ENCODE measurements at places on chromosomes 12 and 14.

- DNase-seq, result no peak
Observed at GRCh38 chr14:53016919-53017318, 66.1 kb upstream of the FERMT2 start.

- DNase-seq, result peak; percentile 61
Observed at GRCh38 chr12:12807970-12808702, 5.0 kb upstream of the DDX47 start.

- peak; percentile 96 for DNase-seq
Observed at GRCh38 chr14:34539407-34540180, at the start of gene EAPP. Gene EAPP, minus strand, starts transcription at chr14:34539701. Its CDS starts 73 bp downstream, at chr14:34539628.

- DNase-seq, result no peak
Observed at GRCh38 chr12:51851413-51852124, 3.1 kb upstream of the FIGNL2 start.

GRCh38 chr12:107912421-107913004 is 138.0 kb downstream of the ASCL4 start:
- DNase-seq, result peak; percentile 73

GRCh38 chr12:123171967-123172366 is 21.1 kb upstream of the PITPNM2 start:
- DNase-seq, result no peak

- no peak for DNase-seq
Observed at GRCh38 chr14:95816539-95816938, 60.1 kb upstream of the TUNAR start.

GRCh38 chr14:83294941-83295340 is 1761.3 kb upstream of the SEL1L start:
- no peak for DNase-seq

GRCh38 chr12:27841392-27841882 is 61.4 kb upstream of the MANSC4 start:
- DNase-seq, result no peak

DNA sequence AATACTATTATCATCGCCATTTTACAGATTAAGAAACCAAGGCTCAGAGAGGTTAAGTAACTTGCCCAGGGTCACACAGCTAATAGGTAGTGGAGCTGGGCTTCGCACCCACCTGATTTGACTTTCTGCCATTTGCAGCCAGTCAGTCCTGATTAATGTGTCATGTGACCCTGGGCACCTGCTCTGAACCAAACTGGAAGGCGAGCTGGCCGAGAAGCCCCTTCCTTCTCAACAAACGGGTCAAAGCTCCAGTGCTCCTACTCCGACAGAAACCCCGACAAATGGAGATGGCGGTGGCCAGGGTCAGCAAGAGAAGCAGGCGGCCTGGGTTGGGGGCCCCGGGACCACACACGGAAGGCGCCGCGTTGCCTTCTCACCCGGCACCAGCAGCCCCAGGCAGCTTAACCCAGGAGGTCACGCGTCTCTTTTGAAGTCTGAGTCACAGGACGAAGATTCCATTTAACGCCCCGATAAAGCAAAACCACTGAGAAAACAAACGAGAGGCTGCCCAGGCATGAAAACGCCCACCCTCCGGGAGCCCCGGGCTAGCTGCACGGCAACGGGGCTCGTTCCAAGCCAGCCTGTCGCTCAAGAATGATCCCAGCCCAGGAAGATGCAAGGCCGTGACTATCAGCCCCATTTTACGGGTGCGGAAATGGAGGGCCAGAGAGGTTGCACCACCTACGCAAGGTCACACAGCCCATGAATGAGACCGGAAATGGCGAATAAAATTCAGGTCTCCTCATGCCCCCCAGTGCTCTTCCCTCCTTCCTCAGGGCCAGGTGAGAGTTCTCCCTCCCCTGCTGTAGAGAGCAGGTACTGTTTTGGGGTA is 124.8 kb downstream of the SCARB1 start:
- DNase-seq, result no peak

DNA sequence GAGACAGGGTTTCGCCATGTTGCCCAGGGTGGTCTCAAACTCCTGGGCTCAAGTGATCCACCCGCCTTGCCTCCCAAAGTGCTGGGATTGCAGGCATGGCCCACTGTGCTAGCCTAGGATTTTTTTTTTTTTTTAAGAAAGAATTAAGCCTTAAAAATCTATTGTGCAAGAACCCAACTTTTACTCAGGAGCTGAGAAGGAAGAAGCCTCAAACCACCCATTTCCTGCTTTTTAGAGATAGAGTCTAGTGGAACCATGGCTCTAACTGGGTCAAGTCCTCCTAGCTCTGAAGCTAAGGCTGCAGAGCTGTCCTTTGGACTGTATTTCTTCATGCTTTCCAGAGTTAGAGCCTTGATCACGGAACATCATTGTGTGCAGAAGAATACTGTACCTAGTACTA is 1.3 kb upstream of the TSFM start:
- no peak for DNase-seq

DNA sequence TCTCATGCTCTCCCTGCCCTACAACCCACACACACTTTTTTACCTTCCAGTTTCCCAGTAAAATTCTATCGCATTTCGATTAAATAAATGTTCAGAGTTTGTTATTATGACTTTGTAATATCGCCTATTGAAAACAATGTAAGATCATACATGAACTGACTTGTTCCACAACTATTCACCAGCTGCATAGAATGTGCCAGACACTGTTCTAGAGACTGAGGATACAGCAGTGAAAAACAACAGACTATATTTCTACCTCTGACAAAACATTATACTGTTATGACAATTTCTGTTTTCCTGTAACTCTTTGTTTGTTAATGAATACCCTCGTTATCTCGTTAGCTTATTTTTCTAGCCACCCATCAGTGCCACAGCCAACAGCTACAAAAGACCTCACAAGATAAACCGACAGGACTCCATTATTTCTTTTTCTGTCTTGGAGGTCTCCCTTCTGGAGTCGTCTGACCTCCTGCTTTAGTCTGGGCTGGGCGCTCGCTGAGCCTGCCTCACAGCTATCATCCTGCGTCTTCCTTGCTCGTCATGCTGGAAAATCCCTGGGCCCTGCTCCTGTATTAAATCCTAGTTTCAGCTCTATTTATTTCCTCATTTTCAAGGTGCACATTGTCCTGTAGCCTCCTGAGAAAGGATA is 498.9 kb downstream of the DIO2 start:
- no peak for DNase-seq

DNA sequence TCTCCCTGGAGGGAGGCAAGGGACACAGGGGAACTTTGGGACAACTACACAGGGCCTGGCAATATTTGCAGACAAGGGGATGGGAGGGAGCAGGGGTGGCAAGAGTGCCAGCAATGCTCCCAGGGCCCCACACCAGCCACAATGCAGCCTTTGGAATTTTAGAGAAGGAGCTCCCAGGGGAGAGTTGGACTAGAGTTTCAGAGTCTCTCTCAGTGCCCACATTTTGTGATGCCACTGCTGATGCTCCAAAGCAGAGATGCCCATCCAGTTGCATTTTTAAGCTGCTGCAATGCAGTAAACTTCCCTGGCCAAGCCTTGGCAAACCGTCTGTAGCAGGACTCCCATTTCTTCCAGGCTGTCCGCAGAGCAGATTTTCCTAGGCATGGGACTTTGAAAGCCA is 98.9 kb downstream of the ZFP36L1 start:
- DNase-seq, result no peak

GRCh38 chr12:99271071-99271470 is 376.5 kb upstream of the GARIN6 start:
- no peak for DNase-seq

GRCh38 chr12:57738661-57739237 is at the start of gene AGAP2:
Gene AGAP2, minus strand, starts transcription at chr12:57738742. Its CDS starts 496 bp downstream, at chr12:57738246.
- no peak for DNase-seq

- DNase-seq, result peak; percentile 13
Observed at GRCh38 chr12:63103494-63104131, 47.4 kb downstream of the AVPR1A start.

DNA sequence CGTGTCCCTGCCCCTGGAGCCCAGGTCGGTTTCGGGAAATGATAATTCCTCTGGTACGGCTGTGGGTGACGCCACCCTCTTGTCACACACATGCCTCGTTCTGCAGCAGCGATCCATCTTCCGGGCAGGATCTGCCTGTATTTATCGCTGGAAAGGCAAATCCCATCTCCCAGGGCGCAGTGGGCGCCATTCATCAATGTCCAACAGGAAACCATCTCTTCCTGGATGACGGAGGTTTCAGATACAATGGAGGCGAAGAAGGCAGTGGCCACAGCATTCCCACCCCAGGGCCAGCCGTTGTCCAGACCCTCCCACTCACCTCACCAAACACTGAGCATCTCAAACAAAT is 74.2 kb downstream of the NOC4L start:
- DNase-seq, result no peak

DNA sequence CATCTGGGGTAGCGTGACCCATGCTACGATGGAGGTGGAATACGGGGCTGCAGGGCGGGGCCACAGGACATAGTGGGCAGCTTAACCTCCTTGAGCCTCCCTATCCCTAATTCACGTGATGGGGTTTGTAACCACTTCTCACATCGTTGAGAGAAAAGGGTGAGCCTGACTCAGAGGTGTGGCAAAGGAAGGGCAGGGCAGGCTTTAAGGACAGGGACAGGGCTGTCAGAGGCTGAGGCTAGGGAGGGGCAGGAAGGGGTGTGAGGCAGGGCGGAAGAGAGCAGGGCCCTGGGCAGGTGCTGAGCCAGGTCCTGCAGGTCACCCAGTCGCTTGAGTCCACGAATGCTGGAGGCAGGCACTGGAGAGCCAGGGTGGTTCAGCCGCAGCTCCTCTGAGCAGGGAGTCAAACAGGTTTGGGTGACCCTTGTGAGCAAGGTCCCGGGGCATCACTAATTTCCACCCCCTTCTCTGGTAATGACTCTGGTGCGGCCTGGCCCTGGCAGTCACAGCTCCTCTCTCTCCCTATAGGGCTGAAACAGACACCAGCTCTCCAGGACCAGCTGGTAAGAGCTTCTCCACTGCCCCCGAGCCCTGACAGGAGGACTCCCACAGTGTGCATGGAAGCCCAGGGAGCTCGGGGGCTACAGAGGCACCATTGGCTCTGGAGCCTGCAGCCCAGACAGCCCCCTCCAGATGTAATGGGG is 7.5 kb upstream of the AQP2 start:
- DNase-seq, result no peak

DNA sequence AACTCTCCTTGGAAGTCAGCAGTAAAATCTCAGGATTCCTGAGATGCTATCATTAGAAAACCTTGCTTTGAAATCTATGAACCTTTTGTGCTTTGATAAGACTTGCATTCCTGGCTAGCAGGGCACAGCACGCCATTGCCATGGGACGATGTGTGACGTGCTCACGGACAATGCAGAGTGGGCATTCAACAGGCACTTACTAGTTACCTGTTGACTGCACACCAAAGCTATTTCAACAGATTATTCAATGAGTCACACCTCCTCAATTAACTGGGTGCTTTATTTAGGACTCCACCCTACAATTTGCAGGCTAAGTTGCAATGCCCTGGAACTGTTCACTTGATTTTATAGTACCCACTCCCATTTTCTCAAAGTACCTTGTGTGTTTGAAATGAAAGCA is 11.3 kb downstream of the NOS1 start:
- DNase-seq, result no peak

DNA sequence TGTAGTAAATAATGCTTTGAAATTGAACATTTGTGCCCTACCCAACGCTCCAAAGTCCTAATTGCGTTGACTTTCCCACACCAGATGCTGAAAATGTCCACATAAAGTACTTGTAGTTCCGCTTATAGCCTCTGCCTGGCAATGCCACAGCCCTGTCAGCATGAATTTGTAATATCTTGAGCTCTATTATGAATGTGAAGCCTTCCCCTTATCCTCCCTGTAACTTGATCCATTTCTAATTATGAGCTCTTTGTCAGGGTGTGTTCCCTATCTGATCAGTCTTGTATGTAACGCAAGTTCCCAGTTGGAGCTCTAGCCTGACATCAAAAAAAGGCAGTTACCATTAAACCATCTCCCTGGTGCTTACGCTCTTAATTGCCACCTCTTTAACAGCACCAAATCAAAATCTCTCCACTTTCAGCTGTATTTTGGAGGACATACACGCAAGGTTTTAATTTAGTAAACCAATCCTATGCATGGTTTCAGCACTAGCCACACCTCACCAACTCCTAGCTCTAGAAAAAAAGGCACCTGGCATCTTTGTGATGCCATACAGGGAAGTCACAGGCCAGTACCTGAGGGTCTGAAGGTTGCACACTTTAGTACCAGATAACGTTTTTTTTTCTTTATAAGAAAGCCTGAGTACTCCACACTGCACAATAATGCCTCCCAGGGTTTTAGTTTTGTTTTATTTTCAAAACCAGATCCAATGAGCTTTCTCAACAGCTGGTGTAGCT is 69.3 kb downstream of the EEA1 start:
- no peak for DNase-seq

GRCh38 chr12:106739815-106740530 is 34.5 kb upstream of the RIC8B start:
- DNase-seq, result no peak

- no peak for DNase-seq
Observed at GRCh38 chr12:106193394-106194215, 54.2 kb downstream of the CKAP4 start.

GRCh38 chr14:102907303-102907844 is 15.1 kb upstream of the AMN start:
- no peak for DNase-seq

GRCh38 chr12:107990325-107990724 is 138.8 kb upstream of the WSCD2 start:
- no peak for DNase-seq

DNA sequence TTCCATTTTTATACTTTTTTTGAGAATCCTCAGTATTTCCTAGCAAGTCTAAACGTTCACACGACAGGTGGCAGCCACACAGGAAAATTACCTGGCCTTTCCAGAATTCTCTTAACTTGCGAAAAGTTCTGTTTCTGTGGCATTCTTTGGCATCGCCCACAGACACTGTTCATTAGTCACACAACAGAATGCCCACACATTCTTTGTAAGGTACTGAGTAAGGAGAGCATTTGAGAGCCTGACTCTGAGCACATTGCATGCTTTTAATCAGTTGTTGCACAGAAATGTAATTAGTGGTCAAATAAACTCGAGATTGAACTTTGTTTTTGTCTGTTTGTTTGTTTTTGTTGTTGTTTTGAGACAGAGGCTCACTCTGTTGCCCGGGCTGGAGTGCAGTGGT is 52.4 kb downstream of the LMNTD1 start:
- DNase-seq, result no peak

DNA sequence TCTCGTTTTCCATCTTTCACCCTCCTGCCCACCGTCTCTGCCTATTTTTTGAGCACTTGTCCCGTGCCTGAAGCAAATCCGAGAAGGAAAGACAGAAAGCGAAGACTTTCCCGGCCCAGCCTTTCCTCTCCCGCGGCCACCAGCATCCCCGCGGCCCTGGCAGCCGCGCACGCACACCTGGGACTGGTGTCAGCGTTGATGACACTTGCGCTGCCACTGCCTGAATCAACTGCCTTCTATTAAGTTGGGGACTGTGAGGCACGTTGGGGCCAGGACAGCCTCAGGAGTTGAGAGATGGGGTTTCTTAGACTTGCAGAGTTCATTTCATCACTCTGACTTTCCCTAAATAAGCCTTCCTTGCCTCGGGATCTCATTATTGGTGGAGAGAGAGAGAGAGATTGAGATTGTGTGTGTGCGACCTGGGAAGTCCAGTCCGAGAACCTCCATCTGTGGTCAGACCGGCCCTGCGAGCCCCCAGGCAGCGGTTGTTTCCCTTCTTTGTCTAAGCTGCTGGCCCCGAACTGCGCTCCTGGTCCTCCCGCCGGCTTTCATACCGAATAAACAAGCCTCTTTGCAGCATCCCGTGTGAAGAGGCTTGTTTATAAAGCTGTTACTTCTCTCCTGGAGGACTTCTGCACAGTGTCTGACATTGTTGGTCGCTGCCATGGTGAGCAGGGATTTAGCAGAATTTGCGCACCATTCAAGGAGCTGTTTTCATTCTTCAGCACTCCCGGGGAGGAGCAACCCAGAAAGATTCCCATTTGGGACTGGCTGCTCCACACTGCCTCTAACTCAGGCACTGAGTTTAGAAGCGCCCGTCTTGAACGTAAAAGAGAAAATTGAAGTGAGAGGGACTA is 1.5 kb downstream of the PDZRN4 start:
- no peak for DNase-seq

- DNase-seq, result no peak
Observed at GRCh38 chr14:81476816-81477215, 56.8 kb downstream of the SEL1L start.
